ENCODE measurements at places on chromosomes 16 and 17.

DNA sequence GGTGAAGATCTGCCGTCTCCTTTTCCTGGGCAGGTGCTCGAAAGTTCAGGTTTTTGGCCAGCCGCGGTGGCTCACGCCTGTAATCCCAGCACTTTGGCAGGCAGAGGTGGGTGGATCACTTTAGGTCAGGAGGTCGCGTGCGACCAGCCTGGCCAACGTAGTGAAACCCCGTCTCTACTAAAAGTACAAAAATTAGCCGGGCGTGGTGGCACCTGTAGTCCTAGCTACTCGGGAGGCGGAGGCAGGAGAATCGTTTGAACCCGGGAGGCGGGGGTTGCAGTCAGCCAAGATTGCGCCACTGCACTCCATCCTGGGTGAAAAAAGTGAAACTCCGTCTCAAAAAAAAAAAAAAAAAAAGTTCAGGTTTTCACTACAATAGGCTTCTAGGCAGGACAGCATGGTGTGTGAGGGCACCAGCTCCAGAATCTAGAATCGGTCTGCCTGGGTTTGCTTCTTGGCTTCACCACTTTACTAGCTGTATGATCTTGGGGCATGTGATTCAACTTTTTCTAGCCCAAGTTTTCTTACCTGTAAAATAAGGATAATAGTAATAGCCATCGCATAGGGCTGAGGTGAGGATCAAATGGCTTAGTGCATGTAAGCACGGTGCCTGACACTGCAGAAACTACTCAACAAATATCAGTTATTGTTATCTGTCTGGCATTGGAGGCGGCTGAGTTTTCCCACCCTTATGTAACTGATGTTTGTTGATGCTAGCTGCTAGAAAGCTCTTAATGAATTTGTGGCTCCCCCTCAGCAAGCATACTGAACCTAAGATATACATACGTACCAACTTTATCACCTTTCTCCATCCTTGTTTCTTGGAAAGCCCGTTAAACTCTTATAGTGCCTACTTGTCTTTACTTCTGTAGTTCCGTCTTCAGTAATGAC, 1.3 kb downstream of the PSMD12 start:
- DNase-seq: no peak

GRCh38 chr16:85338638-85338982, 226.3 kb upstream of the CIBAR2 start:
- no peak for DNase-seq

GRCh38 chr16:74226338-74226954, 70.2 kb upstream of the PSMD7 start:
- DNase-seq: no peak

DNA sequence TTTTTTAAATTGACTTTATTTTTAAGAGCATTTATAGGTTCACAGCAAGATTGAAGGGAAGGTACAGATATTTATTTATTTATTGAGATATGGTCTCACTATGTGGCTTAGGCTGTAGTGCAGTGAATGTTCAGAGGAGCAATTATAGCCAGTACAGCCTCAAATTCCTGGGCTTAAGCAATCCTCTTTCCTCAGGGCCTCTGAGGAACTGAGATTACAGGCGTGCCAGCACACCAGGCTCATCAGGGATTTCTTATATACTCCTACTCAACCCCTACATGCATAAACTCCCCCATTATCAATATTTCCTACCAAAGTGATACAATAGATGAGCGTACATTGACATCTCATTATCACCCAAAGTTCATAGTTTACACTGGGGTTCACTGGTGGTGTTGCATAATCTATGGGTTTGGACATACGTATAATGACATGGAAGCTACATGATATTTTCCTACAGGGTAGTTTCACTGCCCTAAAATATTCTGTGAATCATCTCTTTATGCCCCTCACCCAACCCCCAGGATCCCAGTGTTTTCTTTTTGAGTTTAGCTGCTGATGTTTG, 33.5 kb downstream of the HS3ST3B1 start:
- DNase-seq: no peak

GRCh38 chr16:66698046-66698445, 1.5 kb upstream of the CMTM4 start:
- DNase-seq: no peak

GRCh38 chr17:27293359-27293897, 486 bp upstream of the WSB1 start:
- no peak for DNase-seq

- no peak for DNase-seq
Measured at GRCh38 chr16:5041600-5042133, 7.9 kb upstream of the NAGPA start.

DNA sequence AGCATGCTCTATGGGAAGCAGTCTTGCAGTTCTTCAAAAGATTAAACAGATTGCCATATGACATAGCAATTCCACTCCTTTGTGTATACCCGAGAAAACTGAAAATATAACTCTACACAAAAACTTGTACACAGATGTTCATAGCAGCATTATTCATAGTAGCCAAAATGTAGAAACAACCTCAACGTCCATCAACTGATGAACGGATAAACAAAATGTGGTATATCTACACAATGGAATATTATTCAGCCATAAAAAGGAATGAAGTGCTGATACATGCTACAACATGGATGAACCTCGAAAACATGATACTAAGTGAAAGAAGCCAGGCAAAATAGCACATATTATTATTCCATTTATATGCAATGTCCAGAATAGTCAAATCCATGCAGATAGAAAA, 221.2 kb upstream of the PSMD7 start:
- no peak for DNase-seq

DNA sequence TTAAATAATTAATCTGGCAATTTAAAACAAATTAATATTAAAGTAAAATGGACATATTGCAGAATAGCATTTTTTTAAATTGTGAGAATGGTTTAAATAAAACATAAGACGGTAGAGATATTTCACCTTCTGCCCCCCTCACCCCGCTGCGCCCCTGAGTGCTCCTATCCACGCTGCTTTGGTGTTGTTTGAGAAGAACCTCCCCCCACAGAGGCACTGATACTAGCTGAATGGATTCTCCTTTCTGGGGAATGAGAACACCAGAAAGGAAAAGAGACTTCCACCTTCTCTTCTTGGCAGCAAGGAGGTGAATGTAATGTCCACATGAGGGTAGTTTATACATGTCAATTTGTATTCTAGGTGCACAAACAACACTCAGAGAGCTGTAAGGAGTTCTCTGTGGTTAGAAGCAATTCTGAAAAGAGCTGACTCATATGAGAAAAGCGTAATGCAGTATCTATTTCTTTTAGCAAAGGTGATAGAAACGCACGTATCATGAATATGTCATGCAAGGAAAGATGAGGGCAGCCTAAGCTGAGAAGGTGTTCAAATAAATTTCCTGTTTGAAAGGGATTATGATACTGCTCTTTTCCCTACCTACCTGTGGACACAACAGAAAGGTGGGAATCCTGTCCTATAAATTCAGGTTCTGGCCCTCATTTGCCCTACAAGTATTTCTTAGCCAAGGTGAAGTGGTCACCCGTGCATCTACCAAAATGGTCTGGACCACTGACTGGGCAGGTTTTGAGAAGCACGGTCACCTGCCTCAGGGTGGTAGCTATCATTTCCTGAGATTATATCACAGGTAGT, 126.9 kb downstream of the PARN start:
- peak; percentile 27 for DNase-seq

DNA sequence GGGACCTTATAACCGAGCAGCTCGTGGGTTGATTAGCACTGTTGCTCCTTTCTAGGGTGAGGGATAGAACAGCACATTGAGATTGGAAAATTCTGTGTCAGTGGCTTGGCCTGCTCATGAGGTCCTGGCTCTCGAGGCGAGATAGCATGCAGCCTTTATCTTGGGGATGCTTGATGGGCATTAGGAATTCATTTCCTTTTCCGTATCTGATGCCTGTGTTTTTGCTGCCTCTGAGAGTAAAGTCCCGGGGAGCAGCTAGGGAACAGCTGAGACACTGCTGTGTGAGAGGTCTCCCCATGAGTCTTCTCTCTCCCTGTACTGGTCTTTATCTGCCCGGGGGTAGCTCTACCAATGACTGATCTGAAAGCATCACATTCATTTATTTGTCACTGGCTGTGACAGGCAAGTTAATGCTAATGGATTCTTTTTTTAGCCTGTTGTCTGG, 14.5 kb downstream of the MSI2 start:
- DNase-seq: no peak

DNA sequence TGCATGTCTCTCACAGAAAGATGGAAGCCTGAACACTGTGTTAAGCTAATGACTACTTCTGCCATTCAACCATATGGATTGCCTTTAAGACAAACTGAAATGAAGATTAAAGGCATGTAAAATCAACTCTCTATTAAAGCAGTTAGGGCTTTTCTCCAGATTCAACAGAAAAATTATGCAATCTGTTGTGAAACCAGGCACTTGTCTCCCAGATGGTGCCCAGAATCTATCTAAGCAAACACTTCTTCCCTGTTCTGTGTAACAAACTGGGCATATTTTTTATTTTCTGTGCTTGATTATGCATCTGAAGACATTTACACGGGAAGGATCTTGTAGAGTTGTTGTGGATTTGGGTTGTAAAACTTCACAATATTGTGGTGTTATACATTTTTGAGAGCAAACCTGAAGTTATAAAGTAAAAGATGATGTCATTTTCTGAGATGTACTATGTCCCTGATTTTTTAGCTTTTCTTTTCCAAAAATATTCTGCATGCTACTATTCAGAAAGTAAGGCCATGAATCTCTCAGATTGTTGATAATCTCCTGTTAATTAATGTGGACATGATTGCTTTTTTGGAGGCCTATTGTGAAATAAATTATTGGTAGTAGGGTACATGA, 1550.3 kb downstream of the CDH8 start:
- DNase-seq: no peak

DNA sequence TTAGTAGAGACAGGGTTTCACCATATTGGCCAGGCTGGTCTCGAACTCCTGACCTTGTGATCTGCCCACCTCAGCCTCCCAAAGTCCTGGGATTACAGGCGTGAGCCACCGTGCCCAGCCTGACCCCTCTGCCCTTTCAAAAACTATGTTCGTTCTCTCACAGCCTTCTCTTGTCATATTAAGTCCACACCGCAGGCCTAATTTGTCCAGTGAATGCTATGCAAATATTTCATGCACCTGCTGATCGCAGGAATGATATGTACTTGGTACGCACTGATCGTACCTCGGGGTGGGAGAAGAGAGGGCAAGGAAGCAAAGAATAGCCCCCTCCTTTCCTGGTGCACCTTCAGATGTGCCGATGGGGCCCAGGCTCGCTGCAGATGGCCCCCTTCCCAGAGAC, 3.0 kb upstream of the BIRC5 start:
- DNase-seq: no peak

DNA sequence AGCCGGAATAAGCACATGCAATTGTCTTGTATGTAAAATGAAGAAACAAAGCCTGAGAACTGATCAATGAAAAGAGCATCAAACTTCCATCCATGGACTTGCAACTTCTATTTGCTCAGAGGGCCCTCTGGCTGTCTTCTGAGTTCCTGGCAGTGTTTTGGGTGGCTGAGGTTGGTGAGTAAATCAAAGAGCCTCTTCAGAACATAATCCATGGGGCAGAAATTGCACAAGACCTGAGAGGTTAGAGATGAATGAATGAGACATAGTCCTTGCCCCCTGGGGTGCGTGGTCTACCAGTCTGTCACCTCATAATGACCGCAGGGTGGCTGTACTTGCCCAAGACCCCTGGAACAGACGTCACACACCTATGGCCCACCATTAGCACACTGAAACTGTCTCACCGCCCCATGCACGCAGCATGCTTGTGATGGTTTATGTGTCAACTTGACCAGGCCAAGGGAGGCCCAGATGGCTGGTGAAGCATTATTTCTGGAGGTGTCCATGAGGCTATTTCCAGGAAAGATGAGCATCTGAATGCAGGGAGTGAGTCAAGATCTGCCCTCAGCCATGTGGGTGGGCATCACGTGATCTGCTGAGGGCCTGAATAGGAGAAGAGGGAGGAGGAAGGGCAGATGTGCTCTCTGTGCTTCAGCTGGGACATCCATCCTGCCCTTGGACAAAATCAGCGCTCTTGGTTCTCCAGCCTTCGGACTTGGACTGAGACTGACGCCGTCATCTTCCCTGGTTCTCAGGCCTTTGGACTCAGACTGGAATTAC, 8.3 kb downstream of the PIK3R6 start:
- DNase-seq: no peak

DNA sequence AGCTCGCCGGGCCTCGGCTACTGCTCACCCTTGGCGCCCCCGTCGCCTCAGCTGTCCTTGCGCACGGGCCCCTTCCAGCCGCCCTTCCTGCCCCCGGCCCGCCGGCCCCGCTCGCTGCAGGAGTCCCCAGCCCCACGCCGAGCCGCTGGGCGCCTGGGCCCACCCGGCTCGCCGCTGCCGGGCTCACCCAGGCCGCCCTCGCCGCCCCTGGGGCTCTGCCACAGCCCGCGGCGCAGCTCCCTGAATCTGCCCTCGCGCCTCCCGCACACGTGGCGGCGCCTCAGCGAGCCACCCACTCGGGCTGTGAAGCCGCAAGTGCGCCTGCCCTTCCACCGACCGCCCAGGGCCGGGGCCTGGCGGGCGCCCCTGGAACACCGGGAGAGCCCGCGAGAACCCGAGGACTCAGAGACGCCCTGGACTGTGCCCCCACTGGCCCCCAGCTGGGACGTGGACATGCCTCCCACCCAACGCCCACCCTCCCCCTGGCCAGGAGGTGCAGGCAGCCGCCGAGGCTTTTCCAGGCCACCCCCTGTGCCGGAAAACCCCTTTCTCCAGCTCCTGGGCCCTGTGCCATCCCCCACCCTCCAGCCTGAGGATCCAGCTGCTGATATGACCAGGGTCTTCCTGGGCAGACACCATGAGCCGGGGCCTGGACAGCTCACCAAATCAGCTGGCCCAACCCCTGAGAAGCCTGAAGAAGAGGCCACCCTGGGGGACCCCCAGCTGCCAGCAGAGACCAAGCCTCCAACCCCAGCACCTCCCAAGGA, 12.8 kb downstream of the MYO15A start:
- DNase-seq: no peak

GRCh38 chr16:23803591-23804123, 32.1 kb upstream of the PRKCB start:
- no peak for DNase-seq

DNA sequence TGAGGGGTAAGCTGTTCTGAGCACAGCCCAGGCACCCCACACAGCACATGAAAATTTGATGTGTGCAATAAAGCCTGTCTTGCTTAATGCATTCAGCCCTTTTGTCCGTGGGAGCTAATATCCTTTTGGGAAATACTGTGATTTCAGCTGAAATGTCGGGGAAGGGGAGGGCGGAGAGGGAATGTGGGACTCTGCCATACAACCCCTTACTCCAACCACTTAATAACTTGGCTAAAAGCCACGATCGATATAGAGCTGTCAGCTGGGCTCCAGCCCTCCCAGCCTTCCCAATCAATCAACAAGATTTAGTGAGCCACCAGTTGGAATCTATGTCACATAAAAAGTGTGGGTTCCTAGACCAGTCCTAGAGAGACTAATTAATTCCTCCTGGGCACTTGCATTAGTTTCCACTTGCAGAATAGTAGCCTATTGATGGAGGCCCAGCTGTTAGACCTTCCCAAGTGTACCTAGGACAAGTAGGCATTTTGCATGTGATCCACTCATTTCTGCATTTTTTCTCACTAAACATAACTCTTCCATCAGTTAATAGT, 82.7 kb upstream of the PIRT start:
- no peak for DNase-seq

GRCh38 chr17:40978575-40979151, 5.5 kb downstream of the KRT40 start:
- no peak for DNase-seq

GRCh38 chr17:31357091-31357490, 34.4 kb upstream of the RAB11FIP4 start:
- DNase-seq: no peak
